EH (cell line): ENCODE measurements at places on chromosomes 1 and 21.

- DNase-seq, result no peak
Measured at GRCh38 chr1:31434979-31435378, 22.0 kb downstream of the SERINC2 start.

- no peak for DNase-seq
Measured at GRCh38 chr1:101407505-101408211, 170.8 kb downstream of the S1PR1 start.

DNA sequence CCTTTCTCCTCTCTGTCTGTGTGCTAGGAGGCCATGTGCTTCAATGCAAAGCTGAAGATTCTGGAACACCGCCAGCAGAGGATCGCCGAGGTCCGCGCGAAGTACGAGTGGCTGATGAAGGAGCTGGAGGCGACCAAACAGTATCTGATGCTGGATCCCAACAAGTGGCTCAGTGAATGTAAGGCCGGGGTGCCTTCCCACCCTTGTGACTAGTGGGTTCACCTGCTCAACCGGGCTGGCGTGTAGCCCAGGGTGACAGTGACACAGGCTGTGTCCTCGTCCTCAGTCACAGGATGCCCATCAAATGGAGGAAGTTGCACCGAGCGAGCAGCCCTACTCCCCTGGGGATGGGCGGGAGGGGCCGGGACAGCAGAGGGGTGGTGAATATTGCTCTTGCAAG lies 544.1 kb downstream of the KIF26B start:
- DNase-seq, result no peak

- peak; percentile 90 for DNase-seq
Measured at GRCh38 chr1:162663589-162664106, 31.4 kb downstream of the DDR2 start.

GRCh38 chr21:43195121-43196021 lies 26.6 kb downstream of the CRYAA start:
- DNase-seq, result no peak

DNA sequence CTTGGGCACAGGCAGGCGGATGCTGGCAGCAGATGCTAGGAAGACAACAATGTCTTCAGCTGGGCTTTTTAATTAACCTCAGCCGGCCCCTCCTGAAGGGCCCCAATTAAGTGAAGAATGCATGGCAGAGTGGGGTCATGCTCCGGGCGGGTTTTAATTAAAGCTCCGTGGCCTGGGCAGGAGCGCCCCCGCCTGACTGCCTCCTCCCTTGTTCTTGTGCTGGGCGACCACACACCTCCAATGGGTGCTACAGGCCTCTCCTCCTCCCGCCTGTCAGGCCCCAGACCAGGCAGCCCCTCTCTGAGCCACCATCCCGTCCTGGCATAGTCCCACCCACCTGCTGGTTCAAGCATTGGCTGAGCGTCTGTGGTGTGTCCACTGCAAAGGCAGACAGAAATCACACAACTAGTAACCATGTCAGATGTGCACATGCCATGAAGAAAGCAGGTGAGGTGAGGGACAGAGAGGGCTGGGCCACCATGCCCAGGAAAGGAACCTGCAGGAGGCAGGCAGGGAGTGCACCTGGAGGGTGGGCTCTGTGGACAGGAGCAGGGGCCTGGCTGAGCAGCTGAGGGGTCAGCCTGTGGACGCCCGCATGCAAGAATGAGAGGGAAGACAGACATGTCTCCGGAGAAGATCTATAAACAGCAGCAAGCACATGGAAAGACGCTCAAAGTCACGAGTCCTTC lies 8.5 kb upstream of the ARF1 start:
- peak; percentile 46 for DNase-seq

- peak; percentile 3 for DNase-seq
Measured at GRCh38 chr1:67162954-67163353, 3.3 kb upstream of the IL23R start.

- DNase-seq, result no peak
Measured at GRCh38 chr1:25247829-25248754, 838 bp upstream of the RSRP1 start.

DNA sequence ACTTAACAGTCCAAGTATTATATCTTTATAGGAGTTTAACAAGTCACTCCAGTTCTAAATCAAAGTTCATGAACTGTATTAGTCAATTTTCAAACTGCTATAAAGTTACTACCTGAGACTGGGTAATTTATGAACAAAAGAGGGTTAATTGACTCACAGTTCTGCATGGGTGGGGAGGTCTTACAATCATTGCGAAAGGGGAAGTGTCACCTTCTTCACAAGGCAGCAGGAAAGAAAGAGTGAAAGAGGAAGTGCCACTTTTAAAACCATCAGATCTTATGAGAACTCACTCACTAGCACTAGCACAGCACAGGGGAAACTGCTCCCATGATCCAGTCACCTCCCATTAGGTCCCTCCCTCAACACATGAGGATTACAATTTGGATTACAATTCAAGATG lies 70.0 kb downstream of the CLCA4 start:
- DNase-seq, result no peak

GRCh38 chr1:237938553-237938952 lies 47.8 kb upstream of the ZP4 start:
- no peak for DNase-seq

DNA sequence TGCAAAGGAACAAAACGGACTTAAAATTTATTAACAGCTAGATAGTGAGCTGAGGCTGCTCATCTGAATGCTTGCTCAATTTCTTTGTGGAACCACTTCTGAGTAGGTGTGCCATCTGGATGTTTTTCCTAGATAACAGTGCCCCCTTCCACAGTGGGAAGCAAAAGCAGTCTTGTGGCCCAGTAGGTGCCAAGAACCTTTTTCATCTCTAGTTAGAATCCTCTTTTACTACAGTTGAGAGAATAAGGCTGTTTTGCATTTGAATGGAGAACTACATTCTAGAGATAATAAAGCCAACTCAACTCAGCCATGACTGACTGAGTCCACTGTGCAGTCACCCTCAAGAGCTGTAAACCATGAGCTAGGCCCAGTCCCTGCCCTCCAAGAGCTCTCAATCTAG lies 13.3 kb downstream of the F3 start:
- no peak for DNase-seq

- DNase-seq, result no peak
Measured at GRCh38 chr1:164638492-164639202, 79.7 kb downstream of the PBX1 start.

DNA sequence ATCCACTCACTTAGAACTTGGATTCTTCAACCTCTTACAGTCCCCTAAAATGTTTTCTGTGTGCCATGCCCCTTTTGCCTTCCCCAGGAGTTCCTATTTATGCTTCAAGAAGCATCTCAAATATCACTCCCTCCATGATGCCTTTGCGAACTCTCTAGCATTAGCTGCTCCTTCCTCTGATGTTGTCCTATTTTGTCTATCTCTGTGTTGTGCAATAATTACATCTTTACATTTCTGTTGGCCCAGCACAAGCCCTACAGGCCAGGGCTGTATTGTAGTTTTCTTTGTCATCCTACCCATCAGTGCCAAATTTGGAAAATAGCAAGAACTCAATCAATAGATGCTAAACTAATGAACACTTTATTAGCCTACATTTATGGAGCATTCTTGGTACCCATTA lies 125.8 kb downstream of the ST6GALNAC5 start:
- no peak for DNase-seq

DNA sequence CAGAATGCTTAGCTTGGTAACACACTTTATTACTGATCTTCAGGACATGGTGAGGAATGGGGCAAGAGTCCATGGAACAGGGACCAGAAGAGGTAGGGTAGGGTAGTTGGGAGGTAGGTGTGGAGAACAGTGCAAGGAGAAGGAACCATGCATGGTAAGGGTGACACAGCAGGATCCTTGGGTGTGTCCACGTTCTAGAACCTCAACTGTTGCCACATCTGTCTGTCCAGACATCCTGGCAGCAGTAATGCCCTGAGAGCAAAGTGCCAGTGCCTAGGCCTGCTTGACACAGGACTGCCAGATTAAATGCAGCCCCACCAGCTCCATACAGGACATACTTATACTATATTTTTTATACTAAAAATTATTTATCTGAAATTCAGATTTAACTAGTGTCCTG lies 13.9 kb downstream of the DMAP1 start:
- no peak for DNase-seq

DNA sequence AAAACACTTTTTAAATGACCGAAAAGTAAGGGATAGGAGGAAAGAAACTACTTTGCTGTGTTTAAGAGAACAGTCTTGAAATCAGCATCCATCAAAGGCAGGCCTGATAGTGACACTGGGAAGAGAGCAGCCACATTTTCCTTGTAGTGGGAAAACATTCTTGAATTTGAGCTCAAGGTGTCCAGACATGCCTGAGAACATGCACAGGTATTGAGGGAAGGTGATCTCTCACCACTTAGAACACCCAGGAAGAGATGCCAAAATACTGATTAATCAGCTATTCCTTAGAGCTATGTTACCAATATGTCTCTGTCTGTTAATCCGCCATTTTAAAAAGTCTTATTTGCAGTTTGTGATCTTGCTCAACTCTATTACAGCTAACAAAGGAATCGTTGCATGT lies 25.9 kb downstream of the IL12RB2 start:
- no peak for DNase-seq

- DNase-seq, result no peak
Measured at GRCh38 chr1:62181532-62181931, 13.1 kb upstream of the L1TD1 start.

GRCh38 chr1:64775113-64775512 lies 30.2 kb downstream of the RAVER2 start:
- no peak for DNase-seq

- DNase-seq, result peak; percentile 13
Measured at GRCh38 chr1:226661965-226662364, 77.1 kb downstream of the ITPKB start.

DNA sequence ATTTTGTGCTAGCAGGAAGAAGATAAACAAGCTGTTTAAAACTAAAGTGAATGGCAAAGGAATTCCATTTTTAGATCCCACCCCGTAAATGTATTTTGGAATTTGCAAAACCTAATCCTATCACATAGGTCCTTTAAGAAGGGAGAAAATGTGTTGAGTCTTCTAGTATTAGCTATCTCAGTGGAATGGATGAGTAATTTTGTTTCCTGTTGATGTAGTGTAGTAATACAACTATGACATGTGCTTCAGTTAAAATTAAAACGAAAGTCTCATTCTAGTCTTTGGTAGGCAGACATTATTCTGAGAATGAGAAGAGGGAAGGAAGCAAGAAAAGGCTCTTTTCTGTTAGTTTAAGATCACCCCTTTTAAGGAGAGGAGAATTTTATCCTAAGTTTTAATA lies 265.9 kb upstream of the C1orf105 start:
- peak; percentile 87 for DNase-seq

GRCh38 chr1:175197531-175197930 lies 5.0 kb upstream of the KIAA0040 start:
- peak; percentile 80 for DNase-seq

DNA sequence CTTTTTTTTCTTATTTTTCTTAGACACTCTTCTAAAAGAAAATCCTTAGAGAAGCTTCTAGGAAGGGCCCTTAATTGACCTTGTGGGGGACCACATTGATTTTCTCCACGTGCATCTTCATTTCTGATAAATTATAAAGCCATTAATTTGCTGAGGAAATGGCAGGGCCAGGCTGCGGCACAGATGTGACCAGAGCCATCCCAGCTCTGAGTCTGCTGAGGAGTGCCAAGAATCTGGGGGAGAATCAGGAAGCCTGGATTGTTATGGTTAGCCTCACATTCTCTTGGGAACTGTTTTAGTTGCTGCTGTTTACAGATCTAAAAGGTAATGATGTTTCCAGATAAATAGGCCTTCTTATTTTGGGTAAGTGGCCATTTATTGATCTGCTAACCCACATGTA lies 16.2 kb downstream of the PROX1 start:
- no peak for DNase-seq

- DNase-seq, result no peak
Measured at GRCh38 chr21:25582164-25582790, 25.0 kb downstream of the MRPL39 start.
